ENCODE measurements at places on chromosomes 1 and 21.

- DNase-seq = no peak
These were observed 108.8 kb downstream of the NRIP1 start for GRCh38 chr21:14955936-14956520.

DNA sequence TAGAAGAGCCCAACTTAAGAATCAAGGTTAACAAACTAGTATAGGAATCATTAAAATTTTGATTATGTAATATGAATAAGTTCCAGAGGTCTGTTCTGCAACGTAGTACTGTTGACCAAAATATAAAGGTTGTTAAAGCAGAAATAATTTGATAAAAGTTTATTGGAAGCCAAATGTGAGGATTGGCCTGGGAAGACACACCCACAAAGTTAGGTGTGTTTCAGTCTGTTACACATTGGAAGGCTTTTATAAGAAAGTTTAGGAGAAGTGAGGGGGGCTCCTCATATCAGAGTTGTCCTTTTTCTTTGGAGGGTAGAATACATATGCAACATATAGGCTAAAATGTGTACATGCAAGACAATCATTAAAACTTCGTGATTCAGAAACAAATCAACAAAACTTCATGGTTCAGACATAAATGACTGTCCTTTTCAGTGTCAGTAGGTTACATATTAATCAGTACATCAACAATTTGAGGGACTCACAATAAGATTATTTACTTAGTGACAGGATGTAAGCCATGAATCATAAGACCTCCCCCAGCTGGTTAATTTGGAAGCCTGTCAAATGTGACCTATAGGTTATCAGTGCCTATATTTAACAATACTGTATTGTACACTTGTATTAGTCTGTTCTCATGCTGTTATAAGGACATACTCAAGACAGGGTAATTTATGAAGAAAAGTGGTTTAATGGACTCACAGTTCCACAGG lies 245.0 kb upstream of the B3GALT2 start:
- DNase-seq = no peak

DNA sequence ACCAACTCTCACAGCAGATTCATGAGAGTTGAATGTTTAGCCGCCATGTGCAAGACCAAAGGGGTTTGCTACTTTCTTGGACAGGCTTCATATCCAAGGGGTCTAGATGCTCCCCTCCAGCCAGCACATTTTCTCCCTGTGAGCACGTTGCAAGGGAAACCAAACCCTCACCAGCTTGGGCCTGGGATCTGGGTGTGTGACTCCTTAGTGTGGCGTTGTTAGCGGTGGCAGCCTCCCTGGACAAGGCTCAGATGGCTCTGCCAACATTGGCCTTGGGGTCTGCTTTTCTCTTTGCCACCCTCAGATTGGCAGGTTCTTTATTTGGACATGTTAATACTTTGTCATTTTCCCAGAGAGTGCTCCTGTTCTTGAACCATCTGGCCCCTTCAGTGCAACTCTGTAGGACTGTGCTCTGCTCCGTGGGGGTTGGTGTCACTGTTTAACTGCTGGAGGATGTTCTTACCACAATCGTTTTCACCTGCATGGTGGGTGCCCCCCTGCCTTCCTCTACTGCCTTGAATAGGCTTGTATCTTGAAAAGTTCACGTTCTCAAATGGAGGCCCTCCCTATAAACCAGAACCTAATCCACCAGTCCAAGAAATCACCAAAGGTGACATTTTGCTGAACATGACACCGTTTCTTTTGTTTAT lies 13.4 kb downstream of the ABCG1 start:
- no peak for DNase-seq

- no peak for DNase-seq
These were observed 402.8 kb downstream of the MATN1 start for GRCh38 chr1:30320581-30320890.

GRCh38 chr1:85952460-85952859 lies 204.1 kb downstream of the COL24A1 start:
- DNase-seq = no peak

GRCh38 chr1:241848686-241849344 lies 811 bp downstream of the EXO1 start:
- no peak for DNase-seq

DNA sequence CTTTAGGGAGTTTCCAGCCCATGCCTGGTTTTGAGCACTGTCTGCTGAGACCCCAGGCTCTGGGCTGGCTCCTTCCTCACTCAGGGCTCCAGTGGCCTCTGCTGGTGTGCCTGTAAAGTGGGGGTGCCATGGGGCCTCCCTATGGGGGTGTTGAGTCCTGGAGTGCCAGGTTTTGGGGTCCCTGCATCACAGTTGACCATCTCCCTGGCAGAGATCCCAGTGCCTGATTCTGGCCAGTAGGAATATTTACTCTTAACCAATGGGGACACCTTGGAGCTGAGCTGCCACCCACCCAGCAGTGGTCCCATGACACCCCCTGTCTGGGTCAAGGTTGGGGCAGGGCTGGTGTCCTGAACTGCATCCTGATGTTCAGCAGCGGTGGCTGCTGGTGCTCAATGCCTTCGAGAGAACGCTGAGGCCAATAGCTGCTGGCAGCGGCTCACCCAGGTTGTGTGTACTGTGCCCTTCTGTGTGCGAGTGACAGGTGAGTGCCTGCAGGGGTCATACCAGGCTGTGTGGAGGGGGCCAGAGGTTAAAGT lies 9.6 kb upstream of the ZNF669 start:
- DNase-seq = no peak

- peak; percentile 41 for DNase-seq
These were observed 16.1 kb upstream of the STMN1 start for GRCh38 chr1:25922056-25922970.

- no peak for DNase-seq
These were observed 1.2 kb downstream of the HMGCS2 start for GRCh38 chr1:119767486-119767885.

DNA sequence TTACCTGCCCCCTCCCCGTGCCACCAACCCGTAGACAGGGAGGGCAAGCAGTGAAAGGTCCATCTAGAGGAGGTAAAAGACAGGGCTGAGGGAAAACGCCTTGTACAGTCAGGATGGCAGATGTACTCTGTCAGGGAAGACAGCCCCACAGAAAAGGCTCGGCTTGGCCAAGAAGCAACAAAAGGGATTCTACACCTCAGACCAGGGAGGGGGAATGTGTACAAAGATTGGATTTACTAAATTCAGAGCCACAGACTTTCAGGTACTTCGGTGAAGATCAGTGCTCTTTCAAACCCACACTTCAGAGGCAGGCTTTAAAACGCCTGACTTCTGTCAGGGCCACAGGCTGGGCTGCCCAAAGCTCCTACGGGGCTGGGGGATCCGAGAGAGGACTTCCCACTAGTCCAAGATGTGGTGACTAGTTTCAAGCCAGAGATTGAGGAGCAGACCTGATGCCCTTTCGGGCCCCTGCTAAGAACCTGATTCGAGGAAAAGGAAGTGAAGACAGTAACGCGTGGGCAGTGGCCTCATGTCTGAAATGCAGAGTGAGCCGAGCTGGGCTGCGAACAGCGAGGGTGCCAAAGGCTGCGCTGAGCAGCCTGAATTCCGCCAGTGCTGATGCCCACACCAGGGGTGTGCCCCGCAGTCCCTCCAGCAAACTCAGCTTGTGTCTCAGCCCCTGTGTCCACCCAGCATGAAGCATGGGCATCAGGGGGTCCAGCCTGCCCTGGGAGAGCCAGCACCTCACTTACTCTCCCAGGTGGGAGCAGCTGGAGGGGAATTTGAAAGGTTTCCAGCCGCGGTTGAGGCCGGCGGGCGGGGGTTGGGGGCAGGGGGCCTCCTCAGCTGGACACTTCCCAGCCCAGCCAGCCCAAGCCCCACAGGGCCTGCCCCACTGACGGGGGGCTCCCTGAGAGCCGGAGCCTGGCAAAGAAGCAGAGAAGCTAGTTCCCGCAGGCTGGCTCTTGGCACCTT lies 36.2 kb downstream of the KIAA1614 start:
- DNase-seq = no peak

- no peak for DNase-seq
These were observed 71.3 kb upstream of the MUTYH start for GRCh38 chr1:45411510-45411899.

- no peak for DNase-seq
These were observed 53.0 kb downstream of the SLC37A1 start for GRCh38 chr21:42566524-42567213.

- DNase-seq = no peak
These were observed 15.2 kb downstream of the GPR161 start for GRCh38 chr1:168121401-168122011.

GRCh38 chr1:189205863-189206262 lies 1271.8 kb downstream of the BRINP3 start:
- no peak for DNase-seq

GRCh38 chr1:117985239-117985638 lies 55.7 kb downstream of the WDR3 start:
- no peak for DNase-seq

GRCh38 chr1:202184750-202185460 lies 8.7 kb upstream of the LGR6 start:
- peak; percentile 79 for DNase-seq

DNA sequence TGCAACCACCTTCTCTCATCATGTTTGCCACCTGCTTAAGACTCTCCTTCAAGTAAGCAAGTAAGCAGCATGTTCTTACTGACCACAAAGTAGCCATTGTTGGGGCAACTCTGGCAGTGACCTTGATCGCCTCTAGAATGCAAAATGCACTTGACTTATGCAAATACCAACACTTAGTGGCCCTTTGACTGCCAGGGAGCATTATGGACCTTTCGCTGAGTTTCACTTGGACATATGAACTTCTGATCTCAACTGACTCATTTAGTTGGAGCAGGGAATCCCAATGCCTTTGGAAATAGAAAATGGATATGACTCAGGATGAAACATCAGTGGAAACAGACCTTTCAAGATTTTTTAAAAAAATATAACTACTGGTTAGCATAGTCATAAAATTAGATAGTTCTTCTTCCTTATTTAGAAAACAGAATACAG lies 6.1 kb upstream of the PLA2G5 start:
- no peak for DNase-seq

- no peak for DNase-seq
These were observed 36.2 kb downstream of the TP73 start for GRCh38 chr1:3688356-3689137.

DNA sequence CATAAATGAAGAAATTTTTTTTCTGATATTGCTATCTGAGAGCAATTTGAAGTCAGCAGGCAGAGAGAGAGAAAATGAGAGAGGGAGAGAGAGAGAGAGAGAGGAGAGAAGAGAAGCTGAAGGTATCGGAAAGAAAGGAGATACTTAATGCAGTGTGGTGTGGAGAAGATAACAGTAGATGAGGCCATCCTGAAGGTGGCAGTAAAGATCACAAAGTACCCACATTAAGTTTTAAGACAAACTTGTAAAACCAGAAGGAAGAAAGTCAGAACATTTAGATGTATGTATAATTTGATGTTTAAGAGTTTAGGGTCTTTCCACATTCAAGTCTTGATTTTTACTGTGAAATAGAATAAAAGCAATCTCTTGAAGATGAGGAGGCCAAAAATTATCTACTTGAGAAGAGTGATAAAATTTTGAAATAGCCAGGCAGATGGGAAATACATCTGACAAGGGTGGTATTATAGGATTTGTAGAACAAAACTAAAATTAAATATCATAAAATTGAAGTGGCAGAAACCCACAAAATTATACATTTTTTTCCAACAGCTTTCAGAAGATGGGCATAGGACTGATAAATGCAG lies 1753.4 kb downstream of the MRPL39 start:
- no peak for DNase-seq

DNA sequence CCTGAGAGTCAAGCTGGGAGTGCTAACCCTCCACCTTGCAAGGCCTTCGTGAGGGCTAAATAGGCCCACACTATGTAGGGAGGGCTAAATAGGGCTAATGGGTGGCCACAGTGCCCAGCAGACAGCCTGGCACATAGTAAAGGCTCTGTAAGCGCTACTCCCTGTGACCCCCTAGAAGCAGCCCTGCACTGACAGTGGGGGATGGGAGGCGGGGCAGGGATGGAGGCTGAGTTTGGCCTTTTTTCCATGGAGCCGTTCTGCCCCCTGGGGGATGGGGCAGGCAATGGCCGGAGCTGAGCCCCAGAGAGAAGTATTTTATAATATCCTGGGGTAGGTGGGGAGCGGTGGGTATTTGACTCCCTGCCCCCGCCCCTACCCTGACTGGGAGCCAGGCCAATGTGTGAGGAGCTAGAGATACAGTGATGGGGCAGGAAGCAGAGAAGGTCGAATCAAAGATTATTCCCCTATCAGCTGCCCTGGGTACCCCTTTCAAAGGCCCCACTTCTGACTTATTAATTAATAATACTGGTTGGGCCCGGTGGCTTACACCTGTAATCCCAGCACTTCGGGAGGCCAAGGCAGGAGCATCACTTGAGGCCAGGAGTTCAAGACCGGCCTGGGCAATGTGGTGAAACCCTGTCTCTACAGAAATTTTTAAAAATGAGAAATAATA lies 42.3 kb downstream of the LACTBL1 start:
- peak; percentile 56 for DNase-seq

GRCh38 chr1:232045139-232045994 lies 418.8 kb downstream of the DISC1 start:
- no peak for DNase-seq

GRCh38 chr1:11645670-11646265 lies 8.5 kb downstream of the FBXO2 start:
- peak; percentile 85 for DNase-seq

- no peak for DNase-seq
These were observed 20.4 kb upstream of the HPDL start for GRCh38 chr1:45306319-45306718.

GRCh38 chr1:150259217-150259616 lies 1.6 kb downstream of the CA14 start:
- no peak for DNase-seq

- DNase-seq = no peak
These were observed 23.2 kb upstream of the NUP133 start for GRCh38 chr1:229531326-229531725.

DNA sequence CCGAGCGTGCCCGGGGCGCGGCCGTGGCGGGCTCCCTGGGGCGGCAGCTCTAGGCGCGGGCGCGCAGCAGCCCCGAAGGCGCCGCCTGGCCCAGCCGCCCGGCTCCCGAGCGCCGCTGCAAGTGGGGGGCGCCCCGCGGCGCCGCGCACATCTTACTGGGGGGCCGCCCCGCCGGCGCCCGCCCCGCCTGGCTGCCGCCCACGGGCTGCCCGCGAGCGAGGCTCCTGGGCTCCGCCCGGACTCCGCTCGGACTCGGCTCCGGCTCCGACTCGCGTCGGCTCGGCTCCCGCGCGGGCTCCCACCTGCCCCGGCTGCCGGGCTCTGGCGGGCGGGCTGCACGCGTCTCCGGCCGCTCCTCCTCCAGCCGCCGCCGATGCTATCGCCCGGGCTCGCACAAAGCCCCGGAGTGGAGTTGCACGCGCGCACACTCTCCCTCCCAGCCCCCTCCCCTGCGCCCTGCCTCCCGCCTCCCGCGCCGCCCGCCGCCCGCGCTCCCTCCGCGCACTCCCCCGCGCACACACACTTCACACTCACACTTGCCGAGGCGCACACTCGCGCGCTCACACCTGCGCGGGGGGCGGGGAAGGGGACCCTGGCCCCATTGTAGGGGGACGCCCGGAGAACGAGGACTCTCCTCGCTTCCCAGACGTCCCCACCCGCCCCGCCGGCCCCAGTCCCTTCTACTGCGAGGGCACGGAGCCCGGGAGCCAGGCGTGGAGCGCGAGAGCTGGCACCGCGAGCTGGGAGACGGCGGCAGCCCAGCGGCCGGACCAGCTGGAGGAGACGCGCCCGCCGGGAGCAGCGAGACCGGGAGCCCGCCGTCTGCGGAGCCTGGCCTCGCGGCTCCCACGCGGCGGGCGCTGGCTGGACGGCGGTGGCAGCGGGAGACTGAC lies at the start of gene GRIK3:
Gene GRIK3, minus strand, starts transcription at position 395 of the 893 bp plus-strand sequence. CDS start 407 bp downstream, outside the sequence.
- no peak for DNase-seq
